Amniotic stem cell (primary cell): ENCODE measurements at places on chromosomes 5 and 9.

- DNase-seq: no peak
Measured at GRCh38 chr5:124453221-124454051, 293.0 kb downstream of the ZNF608 start.

DNA sequence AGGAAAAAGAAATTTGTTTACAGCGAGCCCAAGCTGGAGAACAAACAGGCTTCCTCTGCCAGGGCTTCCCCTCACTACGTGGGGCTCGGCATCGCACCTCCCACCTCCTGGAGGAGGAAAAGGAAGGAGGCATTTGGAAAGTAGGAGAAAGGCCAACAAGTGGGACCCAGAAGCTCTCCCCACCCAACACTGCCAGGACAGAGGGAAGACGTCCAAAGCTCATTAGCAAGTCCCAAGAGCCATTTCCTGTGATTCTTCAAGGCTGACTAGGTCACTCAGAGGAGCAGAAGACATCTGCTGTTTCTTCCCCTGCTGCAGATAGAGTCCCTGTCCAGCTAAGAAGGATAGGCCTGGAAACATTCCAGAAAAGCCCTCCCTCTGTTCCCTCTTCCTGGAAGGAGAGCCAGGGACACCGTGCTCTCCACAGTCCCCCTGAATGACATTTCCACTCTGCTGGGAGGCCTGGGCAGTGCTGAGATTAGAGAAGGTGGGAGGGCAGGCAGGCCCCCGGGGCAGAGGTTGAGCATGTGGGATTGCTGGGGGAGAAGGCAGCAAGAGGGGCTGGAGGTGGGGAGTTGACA, 57.0 kb upstream of the NEURL1B start:
- no peak for DNase-seq

GRCh38 chr5:151030056-151030336, 9.6 kb downstream of the GPX3 start:
- DNase-seq: no peak

DNA sequence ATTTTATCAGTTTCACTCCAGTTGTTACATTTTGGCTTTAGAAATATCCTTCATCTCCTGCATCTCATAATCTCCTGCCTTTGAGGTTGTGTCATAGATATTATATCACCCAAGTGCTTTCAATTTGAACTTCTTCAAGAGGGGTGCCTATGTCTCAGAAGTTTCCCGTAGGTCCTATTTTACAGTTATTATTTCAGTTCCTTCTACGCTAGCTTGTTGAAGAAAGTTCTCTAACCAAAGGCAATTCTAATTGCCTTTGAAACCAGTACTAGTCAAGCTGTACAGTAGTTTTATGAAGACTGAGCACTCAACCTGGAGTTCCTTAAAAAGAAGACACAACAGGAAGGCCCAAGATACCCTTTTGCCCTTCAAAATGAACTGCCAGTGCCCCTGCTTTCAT, 116.4 kb downstream of the ZCCHC7 start:
- DNase-seq: no peak

- no peak for DNase-seq
Measured at GRCh38 chr5:80097451-80097850, 62.3 kb downstream of the THBS4 start.

GRCh38 chr9:88950341-88951154, 40.7 kb upstream of the S1PR3 start:
- DNase-seq: peak; percentile 40

DNA sequence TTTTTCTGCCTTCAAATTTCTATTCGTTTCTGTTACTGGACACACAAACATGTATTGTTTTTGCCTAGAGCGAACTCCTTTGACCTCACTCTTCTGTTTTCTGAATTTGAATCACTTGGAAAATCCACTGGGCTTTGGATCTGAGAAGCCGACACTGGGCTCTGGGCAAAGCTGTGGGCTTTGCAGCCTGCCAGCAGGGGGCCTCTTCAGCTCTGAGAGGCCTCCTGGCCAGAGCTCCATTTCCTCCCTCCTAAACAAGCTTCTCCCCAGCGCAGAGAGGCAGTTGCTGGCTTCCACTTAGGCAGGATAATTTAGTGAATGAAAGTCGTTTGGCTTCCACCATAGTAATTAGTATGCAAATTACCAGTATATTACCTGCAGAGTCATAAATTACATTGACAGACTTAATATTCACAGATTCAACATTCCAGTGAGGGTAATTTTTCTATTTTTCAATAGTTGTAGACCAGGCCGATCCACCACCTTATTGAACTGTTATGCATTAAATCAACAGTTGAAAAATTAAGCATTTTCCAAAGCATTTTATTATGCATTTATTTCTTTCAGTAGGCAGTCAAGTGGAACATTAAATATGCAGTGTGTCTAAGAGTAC, 104.0 kb upstream of the ZNF366 start:
- DNase-seq: no peak

GRCh38 chr5:119275146-119275545, 80.7 kb upstream of the TNFAIP8 start:
- no peak for DNase-seq
